ENCODE measurements at places on chromosomes 12 and 14.

- peak; percentile 55 for DNase-seq
Observed at GRCh38 chr14:34722723-34723545, 8.5 kb upstream of the CFL2 start.

- DNase-seq = no peak
Observed at GRCh38 chr14:87233266-87233665, 759.7 kb downstream of the GALC start.

GRCh38 chr12:52742196-52742580 lies 35.0 kb downstream of the KRT76 start:
- DNase-seq = no peak

DNA sequence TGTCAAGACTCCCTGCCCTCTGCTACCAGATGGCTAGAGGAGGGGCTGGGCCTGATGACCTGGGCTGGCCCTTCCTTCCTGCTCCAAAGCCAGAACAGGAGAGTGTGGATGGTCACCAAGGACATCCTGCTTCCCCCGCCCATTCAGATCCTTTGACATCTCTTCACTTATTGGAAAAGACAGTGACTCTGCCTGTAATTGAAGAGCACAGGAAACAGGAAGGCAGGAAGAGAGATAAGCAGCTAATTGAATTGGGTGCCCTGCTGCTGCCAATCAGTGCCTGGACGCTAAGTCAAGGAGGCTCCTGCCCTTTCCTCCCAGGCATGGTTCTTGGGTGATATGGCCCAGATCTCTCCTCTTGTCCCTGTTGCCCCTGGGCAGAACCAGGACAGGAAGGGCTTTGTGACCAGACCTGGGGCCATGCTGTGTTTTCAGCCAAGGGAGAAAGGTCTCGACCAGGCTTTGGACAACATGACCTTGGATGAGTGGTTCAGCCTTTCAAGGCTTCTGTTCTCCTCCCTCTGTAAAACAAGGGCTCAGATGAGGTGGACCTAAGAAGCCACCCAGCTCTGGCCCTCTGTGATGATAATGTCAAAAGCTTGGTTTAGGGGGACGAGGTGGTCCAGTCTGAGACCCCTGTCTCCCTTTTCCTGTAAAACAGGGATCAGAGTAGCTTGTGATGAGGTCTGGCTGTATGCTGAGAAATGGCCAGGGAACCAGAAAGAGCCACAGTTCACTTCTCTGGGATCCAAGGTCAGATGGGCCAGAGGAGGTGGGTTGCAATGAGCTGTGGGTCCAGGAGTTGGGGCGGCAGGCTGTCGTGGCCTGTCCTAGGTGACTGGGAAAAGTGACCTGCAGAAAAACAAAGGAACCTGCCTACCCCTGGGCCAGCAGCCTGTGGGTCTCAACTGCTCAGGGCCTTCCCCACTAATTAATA lies 38.8 kb downstream of the FAM222A start:
- no peak for DNase-seq

DNA sequence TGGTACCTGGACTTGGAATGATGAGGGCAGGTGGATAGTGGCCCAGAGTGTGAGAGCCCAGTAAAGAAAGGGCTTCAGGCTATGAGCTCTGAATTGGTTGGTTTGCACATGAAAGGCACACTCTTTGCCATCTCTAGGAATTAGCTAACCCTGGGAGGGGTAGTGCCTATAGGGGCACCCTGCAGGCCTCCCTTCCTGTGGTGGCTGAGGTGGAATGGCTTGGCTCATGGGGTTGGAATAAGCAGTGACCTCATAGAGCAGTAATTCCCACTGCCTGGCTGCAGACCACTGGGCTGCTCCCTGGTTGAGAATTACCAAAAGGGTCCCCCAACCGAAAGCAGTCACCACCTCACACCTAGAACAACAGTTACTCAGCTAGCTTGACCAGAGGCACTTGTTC lies 42.7 kb downstream of the ASCL4 start:
- DNase-seq = no peak

DNA sequence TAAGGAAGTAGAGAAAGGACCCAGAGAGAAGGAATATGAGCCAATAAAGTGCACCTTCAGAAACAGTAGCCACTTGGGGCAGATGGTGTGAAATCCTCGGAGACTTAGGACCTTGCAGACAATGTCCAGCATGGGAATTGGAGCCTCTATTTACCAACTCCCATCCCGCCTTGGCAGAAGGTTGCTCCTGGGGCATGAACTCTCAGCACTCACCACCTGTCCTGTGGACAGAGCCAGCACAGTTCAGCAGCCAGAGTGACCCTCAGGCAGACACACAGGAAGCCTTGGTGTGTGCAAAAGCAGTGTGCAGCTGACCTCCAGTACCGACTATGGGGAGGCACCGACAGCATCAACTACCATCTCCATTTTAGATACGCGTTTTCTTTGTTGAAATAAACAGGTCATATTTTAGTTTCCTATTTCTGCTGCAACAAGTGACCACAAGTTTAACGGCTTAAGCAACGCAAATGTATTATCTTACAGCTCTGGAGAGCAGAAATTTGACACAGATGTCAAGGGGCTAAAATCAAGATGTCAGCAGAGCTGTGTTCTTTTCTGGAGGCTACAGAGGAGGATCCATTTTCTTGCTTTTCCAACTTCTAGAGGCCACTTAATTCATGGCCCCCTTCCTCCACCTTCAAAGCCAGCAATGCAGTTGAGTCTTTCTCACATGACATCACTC lies 428.1 kb downstream of the MED13L start:
- no peak for DNase-seq

DNA sequence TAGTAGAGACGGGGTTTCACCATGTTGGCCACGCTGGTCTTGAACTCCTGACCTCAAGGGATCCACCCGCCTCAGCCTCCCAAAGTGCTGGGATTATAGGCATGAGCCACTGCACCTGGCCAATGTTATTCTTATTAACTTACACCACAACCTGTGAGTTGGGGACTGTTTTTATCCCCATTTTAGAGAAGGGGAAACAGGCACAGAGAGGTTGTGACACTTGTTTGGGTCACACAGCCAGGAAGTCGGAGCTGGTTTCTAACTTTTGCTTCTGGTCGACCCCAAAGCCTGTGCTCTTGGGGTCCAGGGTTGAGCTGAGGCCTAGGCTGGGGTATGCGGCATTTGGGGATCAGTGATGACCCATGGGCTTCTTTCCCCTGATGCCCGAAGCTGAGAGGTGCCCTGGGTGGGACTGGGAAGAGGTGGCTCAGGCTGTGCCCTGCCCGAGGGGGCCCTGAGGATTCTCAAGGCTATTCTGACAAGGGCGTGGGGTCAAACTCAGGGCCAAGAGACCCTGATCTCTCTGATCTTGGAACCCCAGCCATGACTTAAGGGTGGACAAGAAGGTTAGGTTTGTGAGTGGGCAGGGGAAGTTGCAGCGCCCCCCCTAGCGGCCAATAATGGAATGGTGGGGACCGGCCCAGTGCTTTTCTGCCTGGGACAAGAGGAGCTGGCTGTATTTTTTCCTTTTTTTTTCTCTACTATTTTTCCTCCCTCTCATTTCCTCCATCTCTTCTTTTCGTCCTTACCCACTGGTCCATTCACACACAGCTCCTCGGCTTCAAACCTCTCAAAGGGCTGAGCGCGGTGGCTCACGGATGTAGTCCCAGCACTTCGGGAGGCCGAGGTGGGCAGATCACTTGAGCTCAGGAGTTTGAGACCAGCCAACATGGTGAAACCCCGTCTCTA lies 3.0 kb downstream of the SDSL start:
- DNase-seq = peak; percentile 45
